ENCODE measurements at places on chromosomes 6 and 20.
A peak's percentile ranks its signal among the peaks of the same experiment; 100 is the strongest.

DNA sequence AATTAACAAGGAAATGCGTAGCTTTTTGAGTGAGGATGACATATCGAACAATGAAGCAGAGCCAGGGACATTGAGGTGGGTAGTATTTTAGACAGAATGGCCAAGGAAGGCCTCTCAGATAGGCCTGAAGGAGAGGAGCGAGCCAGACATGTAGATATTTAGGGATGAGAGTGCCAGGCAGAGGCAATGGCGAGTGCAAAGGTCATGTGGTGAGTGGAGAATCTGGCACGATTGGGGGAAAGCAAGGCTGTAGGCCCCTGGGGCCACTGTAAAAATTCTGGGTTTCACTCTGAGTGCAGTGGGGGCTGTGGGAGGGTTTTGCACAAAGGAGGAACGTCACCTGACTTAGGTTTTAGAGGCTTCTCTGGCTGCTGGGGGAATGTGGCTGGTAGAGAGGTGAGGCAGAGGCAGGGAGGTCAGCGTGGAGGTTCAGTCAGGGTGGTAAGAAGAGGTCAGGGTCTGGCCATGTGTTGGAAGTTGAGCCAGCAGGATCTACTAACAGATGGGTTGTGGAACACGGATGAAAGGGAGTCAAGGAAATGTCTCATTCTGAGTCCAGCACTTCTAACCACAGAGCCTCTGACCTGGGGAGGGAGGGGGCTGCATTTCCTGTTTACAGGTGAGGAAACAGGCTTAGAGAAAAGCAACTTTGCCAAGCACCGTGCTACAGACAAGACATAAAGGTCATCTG is 11.3 kb downstream of the SIRPA start:
- no peak for DNase-seq

DNA sequence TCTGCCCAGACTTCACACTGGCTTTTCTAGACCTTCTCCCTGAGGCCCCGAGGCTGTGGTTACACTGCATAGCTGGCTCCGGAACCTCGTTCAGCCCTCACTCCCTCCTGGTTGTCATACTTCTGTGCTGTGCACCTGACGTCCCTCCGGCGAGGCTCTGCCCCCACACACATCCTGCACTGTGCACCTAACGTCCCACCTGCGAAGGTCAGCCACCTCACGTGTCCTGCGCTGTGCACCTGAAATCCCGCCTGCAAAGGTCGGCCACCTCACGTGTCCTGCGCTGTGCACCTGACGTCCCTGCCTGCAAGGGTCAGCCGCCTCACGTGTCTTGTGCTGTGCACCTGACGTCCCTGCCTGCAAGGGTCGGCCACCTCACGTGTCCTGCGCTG is 111.0 kb upstream of the FRMD1 start:
- no peak for DNase-seq

- no peak for DNase-seq
Measured at GRCh38 chr20:52958211-52958610, 13.9 kb upstream of the TSHZ2 start.

DNA sequence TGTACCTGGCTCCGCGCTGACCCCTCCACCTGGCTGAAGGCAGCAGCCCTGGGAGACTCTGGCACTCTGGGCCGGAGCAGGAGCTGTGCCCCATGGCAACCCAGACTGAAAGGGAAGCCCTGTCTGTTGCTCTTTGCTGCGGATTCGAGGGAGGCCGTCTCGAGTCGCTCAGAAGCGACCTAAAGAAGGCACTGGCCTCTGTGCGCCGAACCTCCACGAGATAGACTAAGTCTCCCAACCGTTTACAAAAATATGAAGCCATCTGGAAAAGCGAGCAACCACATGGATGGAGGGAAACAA is 10.5 kb upstream of the TBX18 start:
- DNase-seq = no peak

- DNase-seq = no peak
Measured at GRCh38 chr6:50062051-50062450, 12.3 kb upstream of the DEFB112 start.

DNA sequence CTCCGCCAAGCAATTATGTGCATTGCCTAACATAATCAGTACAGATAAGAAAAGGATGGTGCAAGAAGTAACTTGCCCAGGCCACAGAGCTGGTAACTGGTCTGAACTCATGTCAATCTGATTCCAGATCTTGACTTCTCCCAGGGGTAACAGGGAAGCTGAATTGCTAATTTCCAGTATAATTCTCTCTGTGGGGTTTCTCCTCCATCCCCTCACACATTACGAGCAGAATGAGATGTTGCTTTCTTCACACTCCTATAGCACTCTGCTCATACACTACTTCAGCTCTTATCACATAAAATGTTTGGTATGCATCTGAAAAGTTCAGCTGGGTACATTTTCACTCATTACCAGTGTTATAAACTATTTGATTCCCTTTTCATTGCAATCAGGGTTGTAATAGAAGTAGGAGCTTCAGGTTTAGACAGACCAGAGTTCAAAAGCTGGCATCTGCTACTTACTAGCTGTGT is 24.0 kb upstream of the LRRC1 start:
- DNase-seq = no peak

GRCh38 chr20:38190166-38190565 is 25.1 kb upstream of the TGM2 start:
- DNase-seq = no peak

DNA sequence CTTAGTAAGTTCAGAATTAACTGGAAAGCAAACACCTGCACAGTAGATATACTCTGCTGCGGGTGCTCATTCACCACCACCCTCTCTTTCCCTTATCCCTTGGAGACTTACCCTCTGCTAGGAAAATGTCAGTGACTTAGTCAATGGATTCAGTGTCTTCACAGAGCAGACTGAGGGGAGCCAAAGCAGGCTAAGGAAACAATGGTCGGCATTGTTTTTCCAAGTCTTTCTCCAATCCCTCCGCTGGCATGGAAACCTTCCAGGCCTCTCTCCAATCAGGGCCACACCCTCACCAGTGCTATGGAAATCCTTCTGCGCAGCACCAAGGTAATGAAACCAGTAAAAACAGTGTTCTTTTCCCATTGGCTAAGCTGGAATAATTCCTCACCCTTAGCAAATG is 531.2 kb downstream of the TFAP2B start:
- no peak for DNase-seq

DNA sequence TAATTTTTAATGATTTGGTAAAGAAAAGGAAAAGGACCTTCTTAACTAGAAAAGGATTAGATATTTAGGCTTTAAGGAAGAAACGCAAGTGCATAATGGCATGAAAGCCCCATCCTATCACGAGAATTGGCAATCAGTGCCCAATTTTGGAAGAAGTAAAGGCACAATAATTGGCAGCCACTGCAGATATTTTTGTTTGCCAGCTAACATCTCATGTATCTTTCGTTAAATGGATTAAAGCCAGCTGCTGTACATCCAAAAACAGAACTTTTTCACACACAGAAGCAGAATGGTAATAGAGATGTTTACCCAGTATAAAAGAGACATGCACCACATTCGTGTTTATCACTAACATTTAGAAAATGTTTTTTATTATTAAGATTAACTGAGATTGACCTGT is 180.3 kb downstream of the C6orf118 start:
- no peak for DNase-seq

GRCh38 chr20:61980647-61981583 is 84.8 kb downstream of the TAF4 start:
- no peak for DNase-seq

DNA sequence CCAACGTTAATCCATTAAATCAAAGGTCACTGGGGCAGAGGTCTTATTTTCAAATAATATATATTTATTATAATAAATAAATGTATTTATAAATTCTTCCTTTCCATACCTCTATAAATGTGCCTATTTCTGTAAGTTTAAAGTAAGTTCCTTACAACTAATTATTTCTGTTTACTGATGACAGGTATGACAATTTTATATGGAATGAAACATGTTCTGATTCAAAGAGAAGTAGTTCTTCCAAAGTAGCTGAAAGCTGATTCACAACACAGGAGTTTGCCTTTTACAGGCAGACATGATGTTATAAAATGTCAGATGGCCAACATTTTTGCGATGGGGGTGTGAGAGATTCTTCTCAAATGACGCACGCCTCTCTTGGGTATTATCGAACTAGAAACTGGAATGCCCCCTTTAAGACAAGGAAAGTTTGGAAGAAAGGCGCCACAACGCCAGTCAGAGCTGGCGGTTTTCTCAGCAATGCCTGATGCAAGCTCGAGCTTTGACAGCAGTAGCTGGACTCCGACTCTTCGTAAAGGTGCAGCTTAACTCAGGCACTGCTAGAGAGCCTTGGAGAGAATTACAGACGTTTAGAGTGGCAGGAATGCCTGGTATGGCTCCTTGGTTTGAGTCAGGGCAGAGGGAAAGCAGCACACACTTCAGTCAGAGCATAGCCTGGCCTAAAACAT is 92.1 kb downstream of the FOXC1 start:
- DNase-seq = no peak

DNA sequence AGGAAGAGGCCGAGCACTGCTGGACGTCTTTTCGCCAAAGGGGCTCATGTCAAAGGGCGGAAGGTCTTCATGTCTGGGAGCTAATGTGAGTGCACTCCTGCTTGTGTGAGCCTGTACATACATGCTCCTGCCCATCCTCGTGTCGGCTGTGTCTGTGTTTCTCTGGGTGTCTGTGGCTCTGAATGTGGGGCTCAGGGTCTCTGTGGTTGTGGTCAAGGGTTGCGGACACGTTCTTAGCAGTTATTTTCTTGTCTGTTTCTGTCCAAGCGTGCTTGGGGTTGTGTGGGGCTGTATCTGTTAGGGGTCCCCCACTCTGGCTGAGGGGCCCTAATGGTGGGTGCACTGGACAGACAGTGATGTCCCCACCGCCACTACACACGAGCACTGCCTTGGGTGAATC is 2.9 kb downstream of the AVP start:
- no peak for DNase-seq

GRCh38 chr6:1663511-1663910 is 53.8 kb downstream of the FOXC1 start:
- DNase-seq = no peak

GRCh38 chr6:90397929-90398674 is 101.5 kb upstream of the BACH2 start:
- no peak for DNase-seq

DNA sequence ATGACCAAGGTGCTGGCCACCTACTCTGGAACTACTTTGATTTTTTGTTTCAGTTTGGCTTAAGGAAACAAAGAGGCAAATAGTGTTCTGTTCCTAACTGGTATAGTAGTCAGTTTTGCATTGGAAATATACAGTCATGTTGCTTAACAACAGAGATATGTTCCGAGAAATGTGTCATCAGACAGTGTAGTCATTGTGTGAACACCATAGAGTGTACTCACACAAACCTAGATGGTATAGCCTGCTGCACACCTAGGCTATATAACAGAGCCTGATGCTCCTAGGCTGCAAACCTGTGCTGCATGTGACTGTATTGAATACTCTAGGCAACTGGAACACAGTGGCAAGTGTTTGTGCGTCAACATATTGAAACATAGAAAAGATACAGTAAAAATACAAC is 80.4 kb downstream of the ARID1B start:
- peak; percentile 38 for DNase-seq

DNA sequence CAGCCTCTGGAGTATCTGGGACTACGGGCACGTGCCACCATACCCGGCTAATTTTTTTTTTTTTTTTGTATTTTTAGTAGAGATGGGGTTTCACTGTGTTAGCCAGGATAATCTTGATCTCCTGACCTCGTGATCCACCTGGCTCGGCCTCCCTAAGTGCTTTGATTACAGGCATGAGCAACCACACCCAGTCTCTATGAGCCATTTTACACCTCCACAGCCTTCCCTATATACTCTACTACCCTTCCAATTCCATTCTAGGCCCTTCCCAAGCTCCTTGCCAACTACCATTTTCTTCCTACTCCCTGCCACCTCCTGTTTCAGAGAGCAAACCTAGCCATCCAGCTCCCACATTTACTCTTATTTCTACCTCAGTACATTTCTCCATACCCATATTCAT is 7.7 kb upstream of the HLA-DMA start:
- DNase-seq = no peak

DNA sequence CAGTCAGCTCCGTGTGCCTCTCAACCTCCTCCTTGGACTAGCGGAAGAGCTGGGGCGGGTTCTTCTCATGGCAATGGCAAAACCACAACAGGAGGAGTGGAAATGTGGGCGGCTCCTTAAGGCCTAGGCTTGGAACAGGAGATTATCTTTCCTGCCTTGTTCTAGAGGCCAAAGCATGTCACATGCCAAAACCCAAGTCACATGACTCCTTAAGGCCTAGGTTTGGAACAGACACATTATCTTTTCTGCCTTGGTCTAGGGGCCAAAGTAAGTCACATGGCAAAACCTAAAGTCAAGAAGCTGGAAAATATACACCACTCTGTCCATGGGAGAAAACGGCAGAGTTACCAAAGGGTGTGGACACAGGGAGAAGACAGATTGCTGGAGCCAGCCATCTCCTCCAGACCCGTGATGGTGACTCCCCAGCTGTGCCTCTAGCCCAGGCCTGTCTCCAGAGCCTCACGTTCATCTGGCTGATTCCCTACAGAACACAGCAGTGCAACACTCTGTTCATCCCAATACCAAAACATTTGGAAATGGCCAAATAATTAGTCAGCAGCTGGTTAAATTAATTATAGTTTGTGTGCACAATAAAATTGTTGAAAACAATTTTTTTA is 34.2 kb downstream of the ANKRD60 start:
- no peak for DNase-seq

- DNase-seq = no peak
Measured at GRCh38 chr20:55353206-55353605, 652.1 kb downstream of the CBLN4 start.

- DNase-seq = peak; percentile 72
Measured at GRCh38 chr6:146028252-146028795, 538 bp upstream of the GRM1 start.

DNA sequence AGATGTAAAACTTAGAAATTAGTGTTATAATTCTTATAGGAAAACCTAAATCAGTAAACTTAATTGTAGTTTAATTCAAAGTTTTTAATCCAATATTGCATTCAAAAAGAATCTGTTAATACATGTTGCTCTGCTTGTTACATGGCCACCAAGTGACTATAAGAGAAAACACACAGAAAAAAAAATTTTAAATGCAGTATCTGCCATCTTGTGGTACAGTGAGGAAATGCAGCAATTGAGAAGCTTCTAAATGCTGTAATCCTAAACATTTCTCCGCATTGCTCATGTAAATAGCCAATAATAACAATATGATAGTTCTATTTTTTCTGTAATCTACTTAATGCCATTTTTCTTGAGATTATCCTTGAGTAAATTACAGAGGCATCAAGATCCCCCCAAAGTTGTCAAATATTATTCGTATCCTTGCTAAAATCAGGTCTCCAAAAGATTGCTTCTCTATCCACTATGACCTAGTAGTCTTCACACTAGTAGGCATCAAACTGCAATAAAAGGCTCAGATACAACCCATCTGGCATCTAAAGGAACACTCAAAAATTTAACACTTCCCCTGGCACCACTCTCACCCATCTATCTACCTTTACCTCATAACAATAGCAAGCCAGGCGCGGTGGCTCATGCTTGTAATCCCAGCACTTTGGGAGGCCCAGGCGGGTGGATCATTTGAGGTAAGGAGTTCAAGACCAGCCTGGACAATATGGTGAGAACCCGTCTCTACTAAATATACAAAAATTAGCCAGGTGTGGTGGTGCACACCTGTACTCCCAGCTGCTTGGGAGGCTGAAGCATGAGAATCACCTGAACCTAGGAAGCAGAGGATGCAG is 34.6 kb downstream of the HDAC2 start:
- DNase-seq = peak; percentile 50

- no peak for DNase-seq
Measured at GRCh38 chr6:142235791-142236190, 66.0 kb upstream of the ADGRG6 start.
